ENCODE measurements at places on chromosomes 6 and 20.
A peak's percentile ranks its signal among the peaks of the same experiment; 100 is the strongest.

GRCh38 chr6:11615214-11615602 is 77.7 kb downstream of the TMEM170B start:
- no peak for DNase-seq

GRCh38 chr6:27471365-27472115 is 1.4 kb downstream of the ZNF184 start:
- DNase-seq: no peak

DNA sequence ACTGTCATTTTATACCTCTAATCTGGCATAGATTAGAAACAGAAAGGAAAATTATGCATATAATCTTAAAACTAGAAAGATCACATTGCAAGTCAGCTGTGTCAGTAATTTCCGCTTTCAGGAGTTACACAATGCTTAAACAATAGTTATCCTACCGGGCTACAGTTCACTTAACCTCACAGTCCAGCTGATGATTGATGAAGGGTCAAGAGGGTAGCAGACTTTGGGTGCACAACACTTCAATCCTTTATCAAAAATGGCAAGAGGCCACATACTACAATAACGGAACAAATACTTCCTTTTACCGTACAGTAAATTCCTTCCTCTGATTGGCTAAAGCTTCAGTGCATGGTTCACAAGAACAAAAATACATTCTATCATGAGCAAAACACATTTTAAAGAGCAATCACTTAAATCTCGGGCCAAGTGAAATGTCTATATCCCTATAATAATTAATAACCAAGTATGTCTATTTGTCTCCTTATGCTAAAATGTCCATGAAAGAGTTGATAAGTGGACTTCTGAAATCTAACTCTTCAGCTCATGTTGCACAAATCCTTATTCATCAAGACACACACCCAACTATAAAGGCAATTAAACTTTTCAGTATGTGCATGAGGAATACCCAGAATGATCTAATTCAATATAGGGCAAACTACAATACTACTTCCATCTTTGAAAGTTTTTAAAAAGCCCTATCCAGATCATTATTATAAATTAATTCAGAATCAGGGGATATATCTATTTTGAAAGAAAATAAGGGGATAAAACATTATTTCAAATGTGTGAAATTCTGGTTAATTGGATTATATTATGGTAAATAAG is 76.8 kb downstream of the HIVEP2 start:
- DNase-seq: no peak

GRCh38 chr6:14756340-14756739 is 489.5 kb upstream of the JARID2 start:
- DNase-seq: no peak

DNA sequence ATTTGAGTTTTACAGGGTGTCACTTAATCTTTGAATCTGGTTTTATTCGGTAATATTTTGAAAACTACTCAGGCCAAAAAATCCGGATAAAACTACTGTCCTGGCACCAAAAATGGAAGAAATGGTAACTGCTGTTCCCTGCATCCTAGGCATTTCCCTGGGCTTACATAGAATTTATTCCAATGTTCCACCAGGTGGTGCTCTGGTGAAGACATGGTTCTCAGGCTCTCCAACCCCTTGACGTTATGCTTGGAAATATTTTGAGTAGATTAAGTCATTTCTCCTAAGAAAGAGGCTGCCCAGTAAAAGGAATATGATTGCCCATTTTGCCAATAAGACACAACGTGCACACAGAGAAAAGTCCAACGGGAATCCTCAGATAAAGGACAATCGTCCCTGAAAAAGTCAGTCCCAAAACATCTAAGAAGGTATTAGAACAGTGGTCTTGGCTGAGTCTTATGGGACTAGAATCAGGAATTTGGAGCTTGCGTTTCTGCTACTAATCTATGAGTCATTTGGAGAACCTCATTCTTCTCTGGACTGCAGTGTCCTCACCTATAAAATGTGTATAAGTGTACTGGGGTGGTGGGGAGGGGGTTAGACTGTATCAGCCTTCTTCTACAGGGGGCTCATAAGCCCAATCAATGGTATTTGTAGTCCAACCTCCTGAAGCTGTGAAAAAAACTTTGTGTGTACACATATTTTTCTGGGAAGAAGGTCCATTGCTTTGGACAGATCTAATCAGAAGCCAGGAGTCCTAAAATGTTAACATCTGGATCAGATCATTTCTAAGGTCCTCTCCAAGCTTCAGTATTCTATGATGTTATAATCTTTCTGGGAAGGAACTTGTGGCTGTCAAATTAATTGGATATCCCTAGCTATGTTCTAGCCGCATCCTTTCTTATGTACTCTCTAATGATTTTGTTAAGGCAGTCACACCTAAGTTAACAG is 131.0 kb upstream of the BMP2 start:
- DNase-seq: no peak

GRCh38 chr6:6840831-6841291 is 252.3 kb downstream of the LY86 start:
- no peak for DNase-seq

DNA sequence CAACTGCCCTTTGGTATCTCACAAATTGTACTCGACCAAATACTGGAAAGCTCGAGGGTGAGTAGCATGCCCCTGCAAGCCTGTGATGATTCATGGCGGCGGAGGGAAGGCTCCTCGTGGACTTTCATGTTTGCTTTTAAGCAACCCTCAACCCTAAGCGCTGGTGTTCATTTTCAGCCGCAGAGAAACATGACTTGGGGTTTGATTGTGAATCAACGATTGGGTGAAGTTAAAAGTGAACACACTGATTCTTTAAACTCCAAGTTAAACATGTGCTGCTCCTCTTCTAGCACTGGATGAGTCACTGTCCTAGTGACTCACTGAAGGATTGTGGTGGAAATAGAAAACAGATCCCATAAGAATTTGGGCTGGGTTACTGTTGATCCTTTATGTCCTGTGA is 8.3 kb downstream of the CD109 start:
- no peak for DNase-seq

DNA sequence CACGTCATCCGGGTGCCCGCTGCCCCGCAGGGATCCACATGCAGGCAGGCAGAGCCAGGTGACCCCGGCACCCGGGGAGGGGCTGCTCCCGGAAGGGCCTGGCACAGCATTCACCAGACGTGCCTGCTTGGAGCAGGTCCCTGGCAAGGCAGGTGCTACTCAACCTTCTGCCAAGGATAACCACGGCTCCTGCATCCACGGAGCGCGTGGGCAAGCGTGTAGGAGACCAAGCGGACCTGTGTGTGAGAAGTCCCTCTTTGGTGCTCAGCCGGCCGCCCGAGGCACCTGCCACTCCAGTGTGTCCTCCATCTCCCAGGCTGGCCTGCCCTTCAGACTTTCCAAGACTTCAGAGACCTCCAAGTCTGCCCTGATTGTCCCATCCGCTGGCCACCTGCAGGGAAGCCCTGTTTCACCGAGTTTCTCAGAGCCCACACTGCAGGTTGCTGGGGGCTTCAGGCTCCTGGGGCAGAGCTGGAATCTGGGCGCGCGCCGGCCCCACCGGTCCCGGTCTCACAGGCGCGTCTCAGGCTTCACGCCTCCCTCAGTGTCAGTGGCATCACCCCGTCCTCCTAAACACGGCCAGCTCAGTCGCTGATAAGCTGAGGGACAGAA is 124.3 kb downstream of the DLL1 start:
- DNase-seq: peak; percentile 18

- DNase-seq: peak; percentile 86
These were observed 37.1 kb downstream of the IGF2R start for GRCh38 chr6:160005861-160006540.

GRCh38 chr6:84525907-84526306 is 238.5 kb downstream of the TBX18 start:
- DNase-seq: no peak

DNA sequence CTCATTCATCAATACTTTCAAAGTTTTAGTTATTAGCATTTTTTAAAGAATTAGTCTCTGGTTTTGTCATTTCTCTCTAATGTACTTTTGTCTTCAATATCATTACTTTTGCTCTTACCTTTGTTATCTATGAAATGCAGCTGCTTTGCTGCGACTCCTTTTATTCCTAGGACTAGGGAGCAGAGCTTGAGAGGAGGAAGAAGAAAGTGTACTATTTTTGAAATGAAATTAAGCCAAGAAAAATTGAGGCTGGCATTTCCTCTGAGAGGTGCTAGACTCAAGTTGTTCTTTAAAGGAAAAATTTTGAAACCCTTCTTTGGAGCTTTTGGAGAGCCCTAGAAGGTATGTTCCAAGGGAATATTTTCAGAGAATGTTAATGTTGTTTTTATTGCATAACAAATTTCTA is 48.3 kb upstream of the MRAP2 start:
- no peak for DNase-seq

- no peak for DNase-seq
These were observed 7.8 kb downstream of the STX7 start for GRCh38 chr6:132505158-132505557.

GRCh38 chr6:73134588-73134987 is 90.7 kb downstream of the KHDC1L start:
- no peak for DNase-seq

GRCh38 chr6:35629876-35630378 is 58.8 kb downstream of the FKBP5 start:
- DNase-seq: no peak

DNA sequence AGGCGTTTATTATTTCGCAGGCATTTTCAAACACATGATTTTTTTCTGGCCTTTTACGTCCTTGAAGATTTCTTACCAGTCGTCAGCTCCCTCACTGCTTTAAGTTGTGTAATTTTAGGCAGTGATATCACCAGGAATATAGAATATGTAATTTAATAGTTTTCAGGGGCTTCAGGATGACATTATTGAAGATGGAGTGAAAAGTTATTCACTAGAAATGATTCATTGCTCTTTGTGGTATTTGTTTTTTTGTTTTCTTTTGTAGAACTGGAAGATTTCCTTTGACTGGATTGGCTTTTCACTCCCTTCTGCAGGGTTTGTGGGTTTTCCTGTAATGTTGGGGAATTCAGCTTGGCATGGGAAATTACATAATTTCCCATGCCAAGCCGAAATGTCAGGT is 2.0 kb downstream of the LRRC1 start:
- no peak for DNase-seq

All from left hindlimb (tissue), 1 donor.